Stimulated activated CD4-positive, alpha-beta T cell treated with anti-CD3 and anti-CD28 coated beads, TNF-alpha, amount 100 ng/mL, for 24 hours (primary cell): ENCODE measurements at places on chromosomes 12 and 14.

DNA sequence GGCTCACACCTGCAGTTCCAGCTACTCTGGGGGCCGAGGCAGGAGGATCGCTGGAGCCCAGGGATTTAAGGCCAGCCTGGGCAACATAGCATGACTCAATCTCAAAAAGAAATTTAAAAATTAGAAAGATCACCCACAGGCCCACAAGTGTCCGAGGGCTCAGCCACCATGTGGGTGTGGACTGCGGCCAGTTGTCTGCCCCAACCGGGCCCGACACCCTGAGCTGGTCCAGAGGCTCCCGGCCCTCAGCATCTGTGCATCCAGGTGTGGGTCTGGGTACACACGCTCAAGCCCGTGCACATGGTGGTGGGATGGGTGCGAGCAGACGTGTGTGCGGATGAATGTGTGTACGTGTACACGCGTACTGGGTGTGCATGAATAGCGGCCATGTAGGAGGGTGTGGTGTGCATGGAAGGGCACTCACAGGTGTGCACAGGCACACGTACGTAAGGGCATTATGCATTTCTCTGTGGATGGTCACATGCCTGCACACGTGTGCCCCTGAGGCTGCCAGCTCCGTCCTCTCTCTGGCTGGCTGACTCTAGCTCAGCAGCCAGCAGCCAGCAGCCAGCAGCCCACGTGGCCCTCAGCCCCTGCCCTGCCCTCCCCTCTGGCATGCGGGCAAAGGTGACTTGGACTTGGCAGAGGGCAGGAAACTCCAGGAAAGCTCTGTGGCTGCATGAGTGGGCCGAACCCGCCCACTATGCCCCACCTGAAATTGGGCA lies 23.3 kb upstream of the NUDT14 start:
- no peak for DNase-seq

DNA sequence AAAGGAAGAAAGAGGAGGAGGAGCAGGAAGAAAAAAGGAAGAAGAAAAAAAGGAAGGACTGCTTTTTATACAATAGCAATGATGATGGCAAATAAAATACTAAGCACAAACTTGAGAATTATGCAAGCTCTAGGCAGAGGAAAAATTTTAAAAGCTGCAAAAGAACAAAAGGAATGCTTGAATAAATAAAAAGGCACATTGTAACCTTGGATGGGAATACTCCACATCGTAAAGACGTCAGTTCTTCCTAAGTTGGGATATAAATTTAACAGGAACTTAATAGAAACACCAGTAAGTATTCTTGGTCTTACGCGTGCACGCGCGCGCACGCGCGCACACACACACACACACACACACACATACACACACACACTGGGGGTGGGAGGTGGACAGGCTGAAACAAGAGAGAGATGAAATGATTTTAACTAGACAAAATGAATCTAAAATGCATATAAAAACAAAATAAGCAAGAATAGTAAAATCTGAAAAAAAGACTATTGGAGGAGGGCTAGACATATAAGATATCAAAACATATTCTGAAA lies 43.0 kb downstream of the SERPINA3 start:
- DNase-seq, result no peak

DNA sequence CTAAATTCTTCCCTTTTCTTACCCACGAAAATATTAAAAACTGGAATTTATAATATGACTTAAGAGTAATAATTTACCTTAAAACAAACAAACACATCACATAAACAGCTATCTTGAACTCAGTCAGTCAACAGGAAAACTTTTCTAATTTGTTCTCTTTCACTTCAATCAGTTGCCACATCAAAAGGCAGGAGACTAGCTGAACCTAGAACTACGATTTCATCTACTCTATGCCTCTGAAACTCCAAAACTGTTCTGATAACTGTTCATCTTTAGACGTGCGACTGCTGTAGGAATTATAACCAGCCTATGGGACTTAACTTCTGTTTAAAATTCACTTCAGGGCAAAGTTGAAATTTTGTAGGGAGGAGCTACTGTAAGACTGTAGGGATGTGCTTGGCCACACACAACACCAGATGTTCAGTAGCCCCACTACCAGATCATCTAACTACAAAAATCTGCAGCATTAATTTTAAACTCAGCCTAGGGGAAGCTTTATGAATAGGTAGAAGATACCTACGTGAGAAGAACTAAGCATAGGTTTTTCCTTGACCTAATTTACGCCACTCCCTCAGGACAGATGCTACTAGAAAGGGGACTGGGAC lies 7.6 kb upstream of the RAD51AP1 start:
- DNase-seq, result no peak

DNA sequence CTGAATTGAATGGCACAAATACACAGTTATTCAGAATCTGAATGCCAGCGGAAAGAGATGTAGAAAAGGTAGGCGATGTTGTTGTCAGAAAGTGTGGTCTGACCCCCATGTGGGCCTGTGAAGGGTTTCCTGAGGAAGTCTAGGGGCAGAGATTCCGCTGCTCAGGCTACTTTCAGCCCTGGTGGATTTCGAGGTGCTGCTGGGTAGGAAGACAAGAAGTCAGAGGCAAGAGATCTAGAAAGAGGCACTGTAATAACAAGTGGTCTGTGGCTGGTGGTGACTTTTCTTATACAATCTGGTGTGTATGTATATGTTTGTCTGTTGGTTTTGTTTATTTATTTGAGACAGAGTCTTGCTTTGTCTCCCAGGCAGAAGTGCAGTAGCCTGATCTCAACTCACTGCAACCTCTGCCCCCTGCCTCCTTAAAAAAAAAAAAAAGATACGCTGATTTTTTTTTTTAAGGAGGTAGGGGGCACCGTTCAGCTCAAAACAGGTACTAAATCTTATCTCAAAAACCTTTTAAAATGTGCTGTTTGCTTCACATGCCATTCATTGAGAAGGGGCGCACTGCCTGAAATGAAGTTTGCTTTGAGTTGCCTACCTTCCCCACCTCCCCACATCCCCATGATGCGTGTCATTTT lies 27.1 kb upstream of the MANSC4 start:
- no peak for DNase-seq

GRCh38 chr12:70002097-70002911 lies 177.3 kb downstream of the MYRFL start:
- no peak for DNase-seq

DNA sequence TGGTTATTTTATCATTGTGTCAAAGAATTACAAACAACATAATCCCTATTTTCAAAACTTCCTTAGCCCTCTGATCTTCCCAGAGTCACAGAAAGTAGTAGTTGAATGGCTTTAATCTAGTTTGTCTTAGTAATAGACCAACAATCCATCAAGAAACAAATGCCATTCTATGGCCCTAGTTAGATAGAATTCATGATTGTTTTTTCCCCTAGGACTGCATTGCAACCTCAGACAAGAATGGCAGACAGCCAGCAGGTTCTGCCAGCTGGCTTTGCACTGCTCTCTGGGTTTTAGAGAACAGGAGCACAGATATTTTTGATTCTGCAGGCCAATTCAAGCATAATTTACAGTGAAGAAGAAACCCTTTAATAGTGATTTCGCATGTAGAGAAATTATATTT lies 33.8 kb downstream of the SYT1 start:
- no peak for DNase-seq

- no peak for DNase-seq
These were observed 148.6 kb upstream of the VASH1 start for GRCh38 chr14:76612654-76613053.

GRCh38 chr12:62888454-62889110 lies 46.4 kb downstream of the PPM1H start:
- DNase-seq, result no peak
